Endothelial cell (in vitro differentiated cells): ENCODE measurements at places on chromosomes 3 and 15. TPM values are rescaled to one million over a fixed set of nuclear protein-coding genes. Genes with fewer than 3 reads are reported as not detected.

The GOLGA8J gene
- total RNA-seq: not detected

DNA sequence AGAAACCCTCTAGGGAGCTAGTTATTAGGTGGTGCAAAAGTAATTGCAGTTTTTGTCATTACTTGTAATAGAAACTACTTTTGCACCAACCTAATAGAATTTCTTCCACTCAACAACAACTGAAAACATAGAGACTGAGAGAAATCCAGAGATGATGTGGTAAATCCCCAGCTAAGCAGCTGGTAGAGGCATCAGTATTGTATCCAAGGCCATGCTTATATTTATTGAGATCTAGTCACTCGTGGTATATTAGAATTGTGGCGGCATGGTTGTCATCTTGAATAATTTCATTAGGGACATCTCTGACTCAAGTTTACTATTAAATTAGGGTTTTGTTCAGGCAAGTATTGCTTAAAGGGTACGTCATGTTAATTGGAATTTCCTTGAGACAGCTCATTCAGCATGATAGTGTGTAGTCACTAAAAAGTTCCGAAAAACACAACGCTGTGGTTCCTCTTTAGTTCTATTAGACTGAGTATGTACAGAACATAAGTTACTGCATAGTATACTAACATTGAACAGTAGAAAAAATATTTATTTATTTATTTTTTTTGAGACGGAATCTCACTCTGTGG lies 35.3 kb downstream of the PAK2 start:
- DNase-seq: no peak

- no peak for DNase-seq
Observed at GRCh38 chr3:31057891-31058290, 163.4 kb upstream of the GADL1 start.

- no peak for DNase-seq
Observed at GRCh38 chr3:30855400-30856292, 38.8 kb downstream of the GADL1 start.

GRCh38 chr15:59998950-59999611 lies 5.0 kb upstream of the FOXB1 start:
- no peak for DNase-seq

DNA sequence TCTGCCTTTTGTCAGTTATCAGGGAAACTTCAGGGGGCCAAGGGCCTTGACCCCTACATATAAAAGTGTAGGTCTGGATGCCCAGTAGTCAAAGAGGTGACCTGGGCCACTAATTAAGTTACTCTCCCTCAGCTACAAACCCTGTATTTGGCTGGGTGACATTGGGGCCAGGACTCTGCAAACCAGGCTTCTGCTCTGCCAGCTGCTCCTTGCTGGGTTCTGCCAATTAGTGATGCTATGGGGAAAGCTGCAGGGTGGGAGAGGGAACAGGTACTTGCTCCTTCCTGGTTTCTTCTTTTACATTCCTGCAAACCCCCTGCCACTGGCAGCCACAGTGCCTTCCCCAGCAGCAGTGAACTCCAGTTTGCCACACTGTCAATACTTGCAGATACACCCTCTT lies 179.2 kb downstream of the CADPS start:
- no peak for DNase-seq
